ENCODE measurements at places on chromosomes 12 and 14.
A peak's percentile ranks its signal among the peaks of the same experiment; 100 is the strongest.

DNA sequence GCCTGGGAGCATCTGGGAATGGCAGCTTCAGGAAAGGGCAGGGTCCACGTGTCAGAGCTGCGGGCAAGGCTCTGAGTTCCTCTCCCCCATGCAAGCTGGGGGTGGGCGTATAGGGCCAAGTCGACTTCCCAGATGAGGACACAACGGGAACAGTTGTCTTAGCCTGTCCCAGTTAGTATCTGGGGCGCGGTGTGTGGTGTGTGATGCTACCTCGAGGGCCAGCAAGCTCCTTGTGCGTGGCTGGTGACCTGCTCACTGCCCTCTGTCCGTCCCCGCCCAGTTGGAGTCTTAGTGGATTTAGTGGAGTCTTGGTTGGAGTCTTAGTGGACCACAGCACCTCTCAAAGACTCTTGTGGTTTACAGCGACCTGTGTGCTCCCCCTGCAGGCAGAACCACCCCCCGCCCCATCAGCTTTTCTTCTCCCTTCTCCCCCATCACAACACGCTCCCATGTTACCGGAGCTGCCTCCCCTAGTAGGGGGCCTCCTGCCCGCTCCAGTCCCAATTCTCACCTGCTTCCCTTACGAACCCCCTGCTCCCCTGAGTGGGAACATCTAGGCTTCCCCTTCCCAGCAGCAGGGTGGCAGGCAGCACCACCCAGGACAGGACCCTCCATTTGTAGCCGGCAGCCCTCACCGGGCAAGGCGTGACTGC is 8.7 kb downstream of the ASPG start:
- DNase-seq = no peak
- H3K36me3 ChIP-seq = no peaks in the 10 kb centered on the region
- peaks cover 7% of the 10 kb centered on the region for H3K4me1 ChIP-seq
- H3K27me3 ChIP-seq = no peaks in the 10 kb centered on the region
- no peak overlapping the region for H3K4me3 ChIP-seq

DNA sequence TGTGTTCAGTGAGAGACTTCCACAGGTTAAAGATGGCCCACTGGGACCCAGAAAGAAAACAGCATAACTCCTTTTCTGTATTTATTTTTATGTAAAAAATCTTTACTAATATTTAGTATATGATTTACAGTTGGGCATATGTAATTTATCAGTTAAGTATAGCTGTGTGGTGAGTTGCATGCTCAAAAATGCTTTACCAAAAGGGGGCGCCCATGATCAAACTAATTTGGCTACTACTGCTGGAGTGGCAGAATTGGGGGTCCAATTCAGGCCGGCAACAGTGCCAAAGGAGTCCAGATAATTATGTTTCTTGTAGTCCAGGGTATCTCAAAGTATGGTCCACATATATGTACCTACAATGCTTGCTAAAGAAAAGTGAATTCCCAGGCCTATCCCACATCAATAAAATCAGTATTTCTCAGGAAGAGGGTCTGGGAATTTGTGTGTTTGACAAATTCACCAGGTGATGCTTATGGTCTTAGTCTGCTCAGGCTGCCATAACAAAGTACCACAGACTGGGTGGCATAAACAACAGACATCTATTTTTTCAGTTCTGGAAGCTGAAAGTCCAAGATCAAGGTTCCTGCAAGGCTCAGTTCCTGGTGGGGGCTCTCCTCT is 152.0 kb downstream of the KTN1 start:
- H3K36me3 ChIP-seq = no peaks in the 10 kb centered on the region
- DNase-seq = peak; percentile 45
- no peaks in the 10 kb centered on the region for H3K4me1 ChIP-seq
- no peak overlapping the region for H3K27ac ChIP-seq

DNA sequence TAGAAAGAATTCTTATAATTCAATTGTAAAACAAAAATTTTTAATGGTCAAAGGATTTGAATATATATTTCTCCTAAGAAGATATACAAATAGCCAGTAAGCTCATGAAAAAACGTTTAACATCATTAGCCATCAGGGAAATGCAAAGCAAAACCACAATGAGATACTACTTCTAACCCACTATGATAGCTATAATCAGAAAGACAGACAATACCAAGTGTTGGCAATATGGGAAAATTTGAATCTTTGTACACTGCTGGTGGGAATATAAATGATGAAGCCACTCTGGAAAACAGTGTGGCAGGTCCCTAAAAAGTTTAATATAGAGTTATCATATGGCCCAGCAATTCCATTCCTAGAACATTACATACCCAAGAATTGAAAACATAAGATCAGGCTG is 25.4 kb downstream of the RALGAPA1 start:
- H3K27me3 ChIP-seq = no peaks in the 10 kb centered on the region
- H3K27ac ChIP-seq = no peak overlapping the region
- DNase-seq = no peak
- no peaks in the 10 kb centered on the region for H3K4me1 ChIP-seq
- H3K4me3 ChIP-seq = no peak overlapping the region

DNA sequence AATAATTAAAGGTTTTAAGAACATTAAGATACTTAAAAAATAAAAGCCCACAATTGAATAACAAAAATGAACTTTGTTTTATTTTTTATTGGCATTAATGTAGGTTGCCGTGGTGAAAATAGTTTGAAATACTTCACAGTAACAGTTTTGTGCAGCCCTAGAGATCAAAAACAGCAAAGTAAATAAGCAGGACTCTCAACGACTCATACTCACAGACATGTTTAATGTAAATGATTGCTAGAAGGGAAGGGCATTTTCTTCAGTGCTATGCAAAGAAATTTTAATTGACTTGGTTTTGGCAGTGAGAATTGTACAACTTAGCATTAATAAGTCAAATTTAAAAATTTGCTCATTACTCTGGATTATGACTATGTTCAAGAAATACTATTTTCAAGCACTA is 16.0 kb downstream of the TRMT5 start:
- H3K4me3 ChIP-seq = no peak overlapping the region
- no peaks in the 10 kb centered on the region for H3K27me3 ChIP-seq
- DNase-seq = no peak
- no peak overlapping the region for H3K27ac ChIP-seq

DNA sequence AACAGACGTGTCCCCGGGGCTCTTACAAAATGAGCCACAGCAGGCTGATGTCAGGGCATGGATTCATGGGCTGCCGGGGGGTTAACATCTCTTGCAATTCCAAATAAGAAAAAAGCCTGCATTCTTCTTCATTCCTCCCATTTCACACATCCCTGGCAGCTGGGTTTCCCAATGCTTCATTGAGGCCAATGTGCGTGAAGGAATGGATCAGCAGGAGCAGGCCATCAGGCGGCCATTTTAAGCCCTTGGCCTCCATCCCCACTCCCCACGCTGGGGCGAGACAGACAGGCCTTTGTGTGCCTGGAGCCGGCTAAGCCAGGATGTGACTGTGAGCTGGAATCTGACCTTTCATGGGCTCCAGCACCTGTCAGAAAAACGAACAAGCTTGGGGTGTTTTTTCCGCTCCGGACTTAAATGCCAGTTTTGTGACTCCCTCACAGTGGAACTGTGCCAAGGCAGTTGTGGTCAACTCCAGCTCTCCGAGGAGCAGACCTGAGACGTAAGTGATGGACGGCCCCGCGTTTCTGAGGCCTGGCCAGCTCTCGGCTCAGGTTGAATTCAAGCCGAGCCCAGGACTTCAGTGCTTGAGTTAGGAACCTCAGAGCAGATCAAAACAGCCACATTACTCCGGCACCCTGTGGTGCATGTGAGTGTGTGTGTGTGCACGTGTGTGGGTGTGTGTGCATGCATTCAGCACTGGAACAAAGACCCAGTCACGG is 133.1 kb downstream of the TMEM30B start:
- H3K4me3 ChIP-seq = no peak overlapping the region
- no peaks in the 10 kb centered on the region for H3K27me3 ChIP-seq
- H3K4me1 ChIP-seq = no peaks in the 10 kb centered on the region
- H3K36me3 ChIP-seq = no peaks in the 10 kb centered on the region

GRCh38 chr12:89210277-89210676 is 142.0 kb downstream of the DUSP6 start:
- peaks cover 15% of the 10 kb centered on the region for H3K4me1 ChIP-seq
- H3K27ac ChIP-seq = no peak overlapping the region
- no peak overlapping the region for H3K4me3 ChIP-seq
- H3K27me3 ChIP-seq = no peaks in the 10 kb centered on the region
- H3K36me3 ChIP-seq = no peaks in the 10 kb centered on the region

- H3K4me1 ChIP-seq = peaks cover 16% of the 10 kb centered on the region
- H3K27ac ChIP-seq = no peak overlapping the region
- no peak for DNase-seq
- no peaks in the 10 kb centered on the region for H3K36me3 ChIP-seq
Measured at GRCh38 chr12:34021071-34021470, 1.2 kb upstream of the ALG10 start.

GRCh38 chr14:60014402-60014801 is 77.3 kb upstream of the PCNX4 start:
- no peak overlapping the region for H3K4me3 ChIP-seq
- DNase-seq = no peak
- no peak overlapping the region for H3K27ac ChIP-seq
- no peaks in the 10 kb centered on the region for H3K27me3 ChIP-seq

DNA sequence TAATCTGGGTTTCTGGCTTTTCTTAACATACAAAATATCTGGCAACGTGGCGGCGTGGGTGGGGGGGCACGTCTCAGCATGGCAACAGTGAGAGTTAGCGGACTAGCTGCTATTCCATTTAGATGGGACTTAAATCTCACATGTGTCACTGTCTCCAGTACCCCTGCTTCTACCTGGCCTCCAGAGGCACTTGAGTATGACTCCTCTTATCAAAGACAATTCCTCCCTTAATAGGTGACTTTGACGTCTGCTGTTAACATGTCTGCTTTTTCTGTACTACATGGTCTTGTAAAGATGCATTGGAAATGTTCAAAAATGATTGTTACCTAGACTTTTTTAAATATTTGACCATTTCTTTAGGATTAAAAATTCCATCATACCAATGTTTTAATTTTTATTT is 456.2 kb downstream of the TMTC2 start:
- H3K27me3 ChIP-seq = no peaks in the 10 kb centered on the region

- H3K36me3 ChIP-seq = no peaks in the 10 kb centered on the region
- no peaks in the 10 kb centered on the region for H3K4me1 ChIP-seq
- H3K27ac ChIP-seq = no peak overlapping the region
- H3K27me3 ChIP-seq = no peaks in the 10 kb centered on the region
- DNase-seq = no peak
Measured at GRCh38 chr14:89249972-89250654, 166.9 kb downstream of the FOXN3 start.
